ENCODE measurements at places on chromosomes 16 and 17.

- DNase-seq: no peak
Measured at GRCh38 chr17:29378500-29378899, 11.7 kb upstream of the TAOK1 start.

- no peak for DNase-seq
Measured at GRCh38 chr17:58520843-58521430, 6.5 kb upstream of the MTMR4 start.

DNA sequence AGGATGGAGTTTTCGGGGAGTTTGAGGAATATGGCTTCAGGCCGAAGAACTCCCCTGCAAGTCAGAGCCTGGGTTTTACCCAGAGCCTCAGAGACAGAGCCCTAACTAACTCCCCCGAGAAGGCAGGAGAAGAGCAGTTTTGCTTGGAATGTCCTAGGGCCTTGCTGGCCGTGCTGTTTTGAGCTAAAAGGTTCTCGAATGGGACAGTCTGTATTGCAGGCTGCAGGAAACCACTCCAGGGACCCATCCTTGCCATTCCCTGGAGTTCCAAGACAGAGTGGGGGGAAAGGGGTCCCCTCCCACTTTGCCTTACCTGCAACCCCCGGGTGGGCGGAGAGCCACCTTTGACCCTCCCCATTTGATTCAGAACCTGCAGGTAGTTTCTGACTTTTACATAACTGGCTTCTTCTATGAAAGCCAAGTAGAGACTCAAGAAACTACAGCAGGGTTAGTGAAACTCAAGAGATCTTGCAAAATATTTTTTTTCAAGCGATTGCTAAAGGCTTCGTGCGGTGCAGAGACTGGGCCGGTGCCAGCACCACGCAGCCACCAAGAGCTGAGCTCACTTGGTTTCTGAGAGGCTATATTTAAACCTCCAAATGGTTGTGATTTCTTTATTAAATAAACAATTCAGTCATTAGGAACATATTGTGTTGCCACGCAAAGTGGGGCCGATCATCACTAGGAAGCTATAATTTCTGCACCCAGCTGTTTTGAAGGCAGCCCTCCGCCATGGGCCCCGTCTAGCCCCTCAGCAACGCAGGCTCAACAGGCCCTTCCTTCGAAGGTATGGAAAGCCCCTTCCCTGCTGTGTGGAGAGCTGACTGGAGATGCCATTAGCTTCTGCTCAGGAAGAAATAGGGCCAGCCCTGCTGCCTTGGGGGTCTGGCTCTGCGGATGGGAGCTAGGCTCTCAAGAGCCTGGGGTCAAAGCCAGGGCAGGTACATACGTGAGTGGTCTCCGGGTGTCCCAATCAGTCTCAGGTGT lies 223.0 kb downstream of the NTN1 start:
- DNase-seq: no peak

GRCh38 chr16:88978608-88979346 lies 1.8 kb upstream of the CBFA2T3 start:
- DNase-seq: no peak

DNA sequence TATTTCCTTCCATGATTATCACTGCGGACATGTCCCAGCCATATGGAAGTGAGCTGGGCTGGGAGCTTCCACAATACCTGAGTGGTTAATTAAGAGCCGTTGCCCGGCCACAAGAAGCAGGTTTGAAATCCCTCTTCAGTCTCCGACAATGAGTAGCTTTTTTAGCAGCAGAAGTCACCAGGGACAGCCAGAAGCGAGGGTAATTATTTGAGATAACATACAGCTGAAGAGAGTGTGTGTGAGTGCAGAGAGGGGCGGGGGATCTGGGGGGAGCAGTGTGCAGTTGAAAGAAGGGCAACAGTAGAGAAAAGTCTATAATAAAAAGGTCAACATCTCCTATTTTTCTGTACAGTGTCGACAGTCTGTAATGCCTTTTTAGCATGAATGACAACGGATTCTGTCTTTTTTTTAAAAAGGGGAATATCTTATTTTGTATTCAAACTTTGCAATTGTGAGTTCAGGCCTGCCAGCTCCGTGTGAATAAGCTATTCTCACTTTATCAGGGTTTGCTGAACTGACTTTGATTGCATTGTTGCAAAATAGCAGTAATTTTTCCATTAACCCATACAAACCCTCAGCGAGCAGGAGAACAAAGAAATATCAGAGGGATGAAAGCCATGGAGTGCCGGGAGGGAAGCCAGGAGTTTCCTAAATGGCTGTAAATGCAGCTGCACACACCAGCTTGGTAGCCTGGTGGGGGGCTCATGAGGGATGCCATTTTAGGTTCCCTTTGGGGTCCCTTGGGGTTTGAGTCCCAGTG lies 220.3 kb upstream of the IRX3 start:
- DNase-seq: no peak

GRCh38 chr17:78374631-78375274 lies 3.7 kb upstream of the PGS1 start:
- peak; percentile 62 for DNase-seq

DNA sequence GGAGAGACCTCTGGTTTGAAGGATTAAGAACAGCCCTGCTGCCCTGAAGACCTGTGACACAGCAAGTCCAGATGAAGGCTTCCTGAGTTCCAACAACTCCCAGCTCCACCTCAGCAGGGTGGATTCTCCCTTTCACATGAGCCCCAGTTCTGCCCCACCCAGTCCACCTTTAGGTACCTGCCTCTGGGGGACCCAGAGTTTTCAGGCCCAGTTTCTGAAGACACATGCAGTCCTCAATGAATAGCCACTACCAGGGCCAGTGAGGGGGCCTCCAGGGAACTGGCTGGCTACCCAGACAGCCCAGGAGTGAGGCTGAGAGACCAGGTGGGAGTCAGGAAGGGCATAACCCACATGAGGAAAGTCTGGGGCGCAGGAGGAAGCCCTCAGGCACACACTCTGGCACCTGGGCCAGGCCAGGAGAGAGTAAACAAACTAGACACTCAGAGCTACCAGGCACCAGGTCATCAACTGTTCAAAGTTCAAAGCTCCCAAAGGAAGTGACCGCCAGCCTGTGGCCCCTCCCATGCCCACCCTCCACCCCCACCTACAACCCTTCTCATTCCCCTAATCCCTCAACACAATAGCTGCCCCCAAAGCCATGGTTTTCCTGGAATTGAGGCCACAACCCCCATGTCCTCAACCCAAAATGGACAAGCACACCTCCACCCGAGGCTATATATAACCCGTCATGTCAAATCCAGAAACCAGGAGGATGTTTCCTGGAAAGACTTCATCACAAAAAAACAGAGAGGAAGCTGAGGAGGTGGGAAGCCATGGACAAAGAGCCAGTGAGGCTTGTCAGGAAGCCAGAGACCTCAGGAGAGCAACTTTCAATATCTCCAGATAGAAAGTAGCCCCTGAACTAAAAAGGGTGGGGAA lies 2.1 kb downstream of the MYO18A start:
- DNase-seq: no peak

GRCh38 chr17:75549246-75550138 lies 24.0 kb downstream of the LLGL2 start:
- DNase-seq: peak; percentile 86

- DNase-seq: no peak
Measured at GRCh38 chr16:54265575-54266107, 20.9 kb downstream of the IRX3 start.

GRCh38 chr16:65287307-65287706 lies 165.4 kb upstream of the CDH11 start:
- DNase-seq: no peak

DNA sequence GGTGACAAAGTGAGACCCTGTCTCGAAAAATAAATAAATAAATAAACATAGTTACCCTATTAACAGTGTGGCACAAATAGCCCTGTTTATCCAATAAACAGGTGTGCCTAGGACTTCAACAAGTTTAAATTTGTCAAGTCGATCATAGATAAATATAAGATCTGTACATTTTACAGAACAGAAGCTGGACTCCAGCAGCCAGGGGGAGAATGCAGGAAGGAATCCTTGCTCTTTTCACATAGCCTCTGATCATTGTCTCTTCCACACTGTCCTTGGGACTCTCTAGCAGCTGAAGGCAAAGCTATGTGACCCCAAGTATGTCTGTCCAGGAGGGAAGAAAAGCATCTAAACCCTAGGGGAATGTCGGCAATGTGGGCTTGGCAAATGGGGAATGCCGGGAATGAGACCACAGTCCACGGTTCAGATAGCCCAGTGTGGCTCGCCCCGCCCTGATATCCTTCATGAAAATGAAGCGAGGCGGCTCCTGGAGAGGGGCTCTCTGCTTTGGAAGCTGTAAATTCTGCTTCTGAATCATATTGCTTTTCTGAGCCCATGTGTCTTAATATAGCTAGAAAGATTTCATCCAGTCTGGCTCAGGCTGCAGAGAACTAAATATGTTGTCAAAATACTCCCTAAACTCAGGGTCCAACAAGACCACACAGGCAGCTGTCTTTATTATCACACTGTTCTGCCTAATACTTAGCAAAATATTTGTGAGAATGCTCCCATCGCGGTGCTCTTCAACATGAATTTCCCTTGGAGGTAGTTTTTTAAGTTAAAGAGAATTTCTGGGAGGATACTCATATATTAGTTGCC lies 24.9 kb upstream of the GRB2 start:
- DNase-seq: peak; percentile 47

DNA sequence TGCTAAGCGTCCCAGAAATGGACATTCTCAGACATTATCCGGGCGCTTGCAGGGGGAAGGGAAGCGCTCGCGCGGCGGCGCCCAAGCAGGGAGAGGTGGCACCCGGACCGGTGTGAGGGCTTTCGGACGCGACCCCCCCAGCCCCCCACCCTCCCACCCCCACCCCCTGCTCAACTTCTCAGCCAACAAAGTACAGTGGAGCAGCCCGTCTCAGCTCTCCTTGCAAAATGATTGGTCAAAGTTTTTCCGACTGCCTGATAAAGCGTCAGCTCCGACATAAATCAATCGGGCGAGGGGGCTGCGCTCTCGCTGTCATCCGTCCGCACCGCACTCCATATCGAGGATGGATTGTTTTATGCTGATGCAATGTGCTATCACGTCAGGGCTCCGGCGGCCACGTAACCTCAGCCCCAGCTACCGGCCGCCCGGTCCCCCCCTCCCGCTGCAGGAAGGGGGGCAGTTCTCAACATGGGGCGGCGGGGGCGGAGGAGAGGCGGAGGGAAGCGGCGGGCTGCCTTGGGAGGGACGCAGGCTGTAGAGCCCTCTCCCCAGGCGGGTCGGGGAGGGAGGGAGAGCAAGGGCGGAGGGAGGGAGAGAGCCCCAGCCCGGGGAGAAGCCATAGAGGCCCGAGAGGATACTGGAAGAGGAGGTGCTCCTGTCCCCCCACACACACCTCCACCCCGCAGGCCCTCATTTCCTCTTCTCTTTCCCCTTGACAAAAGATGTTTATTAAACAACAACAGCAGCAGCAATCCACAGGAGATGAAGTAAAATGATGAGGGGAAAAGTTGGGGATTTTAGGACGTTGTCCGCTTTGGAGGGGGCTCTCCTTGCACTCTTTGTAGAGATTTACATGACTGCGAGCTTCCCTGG lies at the start of gene HOXB9:
TSS of gene HOXB9 (minus strand) at position 114 of the 873 bp plus-strand sequence. CDS start at position 25, 89 bp downstream.
- DNase-seq: no peak

GRCh38 chr16:24729243-24729950 lies at the start of gene TNRC6A:
TSS of gene TNRC6A (plus strand) at chr16:24729651. CDS start at chr16:24729842, 191 bp downstream.
- DNase-seq: peak; percentile 43

GRCh38 chr16:66529475-66529874 lies 20.4 kb downstream of the TK2 start:
- no peak for DNase-seq

GRCh38 chr17:17303010-17303846 lies at the start of gene NT5M:
TSS of gene NT5M (plus strand) at chr17:17303373. CDS start at chr17:17303551, 178 bp downstream.
- DNase-seq: no peak

GRCh38 chr17:76019833-76020467 lies 7.2 kb downstream of the EVPL start:
- DNase-seq: no peak

DNA sequence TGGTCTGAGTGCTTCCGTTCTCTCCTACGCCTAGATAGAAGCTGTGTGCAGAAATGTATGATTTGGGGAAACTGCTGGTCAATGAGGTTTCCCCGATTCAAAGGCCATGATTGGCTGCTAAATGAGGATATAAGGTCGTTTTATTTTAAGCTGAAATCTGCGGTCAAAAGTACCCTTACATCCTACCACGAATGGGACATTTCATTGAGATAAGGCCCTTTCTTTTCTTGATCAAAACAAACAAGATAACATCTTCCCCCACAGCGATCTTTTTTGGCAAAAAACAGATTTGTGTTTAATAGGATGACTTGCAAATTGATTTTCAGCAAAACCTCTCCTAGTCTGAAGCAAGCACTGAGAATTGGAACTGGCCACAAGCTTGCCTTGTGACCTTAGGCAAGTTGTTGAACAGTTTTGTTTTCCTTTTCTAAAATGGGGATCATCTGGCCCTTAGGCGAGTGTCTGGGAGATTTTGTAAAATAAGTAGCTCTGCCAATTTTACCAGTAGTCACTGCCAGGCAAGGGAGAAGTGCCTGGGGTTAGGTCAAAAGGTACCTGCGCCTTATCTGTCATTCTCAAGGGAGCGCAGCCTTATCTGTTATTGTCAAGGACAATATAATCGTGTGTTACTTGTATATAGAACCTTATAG lies 635 bp downstream of the SCPEP1 start:
- no peak for DNase-seq

- DNase-seq: no peak
Measured at GRCh38 chr17:40910441-40910841, 25.4 kb upstream of the KRT20 start.

DNA sequence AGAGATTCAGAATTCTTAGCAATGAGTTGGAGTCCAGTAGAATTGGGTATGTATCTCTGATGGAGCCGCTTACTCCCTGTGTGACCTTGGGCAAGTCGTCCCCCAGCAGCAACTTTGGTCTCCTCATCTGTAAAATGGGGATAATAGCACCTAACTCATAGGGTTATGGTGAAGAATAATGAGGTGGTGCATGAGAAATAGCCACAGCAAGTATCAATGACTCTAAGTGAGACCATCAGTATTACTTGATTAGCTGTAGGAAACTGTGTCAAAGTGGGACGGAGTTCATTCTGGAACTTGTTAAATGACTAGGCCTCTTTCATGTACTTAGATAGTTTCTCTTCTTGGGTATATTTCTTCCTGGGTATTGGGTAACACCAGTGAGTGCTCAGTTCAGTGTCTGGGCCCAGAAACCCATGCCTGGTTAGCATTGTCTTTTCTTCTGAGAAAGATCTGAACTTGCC lies 6.4 kb downstream of the PRKCB start:
- DNase-seq: no peak

GRCh38 chr17:7418472-7419152 lies 1.5 kb upstream of the SPEM1 start:
- no peak for DNase-seq

DNA sequence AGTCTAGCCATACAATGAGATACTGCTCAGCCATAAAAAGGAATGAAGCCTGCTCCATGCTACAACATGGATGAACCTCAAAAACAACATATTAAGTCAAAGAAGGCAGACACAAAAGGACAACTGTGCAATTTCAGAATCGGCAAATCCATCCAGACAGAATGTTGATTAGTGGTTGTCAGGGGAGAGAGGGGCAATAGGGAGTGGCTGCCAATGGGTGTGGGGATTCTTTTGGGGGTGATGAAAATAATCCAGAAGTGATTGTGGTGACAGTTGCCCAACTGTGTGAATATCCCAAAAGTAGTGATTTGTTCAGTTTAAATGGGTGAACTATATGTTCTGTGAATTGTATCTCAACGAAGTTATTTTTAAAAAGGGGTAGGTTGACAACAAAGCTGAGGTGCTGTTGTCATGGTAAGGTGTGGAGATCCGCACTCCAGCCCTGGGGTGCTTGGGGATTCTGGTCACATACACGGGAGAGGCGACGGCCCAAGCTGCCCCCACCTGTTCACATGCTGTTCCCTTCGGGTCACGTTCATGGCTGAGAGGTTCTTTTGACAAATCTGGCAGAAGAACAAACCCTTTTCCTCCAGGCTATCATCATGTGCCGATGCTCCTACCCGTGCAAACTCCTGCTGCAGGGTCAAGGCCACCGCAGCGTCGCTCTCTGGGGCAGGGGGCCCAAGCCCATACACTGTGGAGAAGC lies 9.6 kb downstream of the SLX4 start:
- no peak for DNase-seq

Measured in H1 (cell line).